ENCODE measurements at places on chromosomes 4 and X. TPM values are rescaled to one million over a fixed set of nuclear protein-coding genes. Genes with fewer than 3 reads are reported as not detected.
A peak's percentile ranks its signal among the peaks of the same experiment; 100 is the strongest.

DNA sequence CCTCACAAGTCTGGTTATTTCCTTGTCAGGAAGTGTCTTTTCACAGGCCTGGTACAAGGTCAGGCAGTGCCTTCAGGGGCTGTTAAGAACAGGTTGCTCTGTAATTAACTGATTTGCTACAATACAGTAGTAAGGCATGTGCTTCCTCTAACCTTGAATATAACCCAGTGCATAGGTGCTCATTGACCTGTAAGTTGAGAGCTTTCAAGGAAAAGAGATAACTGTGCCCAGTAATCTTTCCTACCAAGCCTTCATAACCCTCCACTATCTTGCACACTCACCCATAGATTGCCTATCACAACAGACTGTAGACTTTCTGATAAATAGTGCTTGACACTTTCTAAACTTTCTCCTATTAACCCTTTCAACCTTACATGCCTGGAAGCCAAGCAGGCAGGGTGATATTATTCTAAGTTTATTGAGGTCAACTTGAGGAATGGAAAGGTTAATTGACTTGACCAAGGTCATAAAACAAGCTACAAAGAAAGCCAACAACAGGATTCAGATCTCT, 148.1 kb downstream of the PPARGC1A start:
- no peak for DNase-seq

DNA sequence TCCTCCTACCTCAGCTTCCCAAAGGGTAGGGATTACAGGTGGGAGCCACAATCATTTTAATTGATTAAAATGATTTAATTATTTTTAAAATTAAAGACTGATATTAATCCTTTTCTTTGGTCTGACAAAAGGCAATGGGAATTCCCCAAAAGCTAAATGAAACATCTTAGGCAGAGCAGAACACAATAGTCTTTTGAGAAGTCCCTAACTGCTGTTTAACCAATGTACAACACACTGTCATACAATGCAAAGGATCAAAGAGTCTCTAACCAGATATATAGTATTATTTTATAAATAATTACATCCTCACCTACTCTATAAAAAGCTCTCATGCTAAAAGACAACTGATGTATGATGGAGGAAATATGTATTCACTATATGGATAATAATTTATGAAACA, 47.0 kb downstream of the THAP9 start:
- DNase-seq, result no peak

GRCh38 chr4:1403177-1403583, 3.1 kb downstream of the NKX1-1 start:
- no peak for DNase-seq

DNA sequence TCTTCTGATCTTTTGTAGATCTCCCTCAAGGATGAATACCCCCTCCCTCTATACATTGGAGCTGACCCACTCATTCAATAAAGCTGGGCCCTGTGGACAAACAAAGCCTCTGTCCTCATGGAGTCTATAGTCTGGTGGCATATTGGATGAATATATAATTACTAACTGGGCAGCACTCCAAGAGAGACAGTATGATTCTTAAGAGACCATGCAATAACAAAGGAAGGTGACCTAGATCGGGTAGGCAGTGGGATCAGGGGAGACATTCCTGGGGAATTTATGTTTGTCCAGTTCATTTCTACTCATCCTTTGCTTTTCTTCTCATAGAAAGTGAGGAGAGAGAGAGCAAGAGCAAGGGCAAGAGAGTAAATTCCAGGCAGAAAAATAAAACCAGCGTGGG, 23.5 kb upstream of the CXCL13 start:
- DNase-seq, result peak; percentile 9

DNA sequence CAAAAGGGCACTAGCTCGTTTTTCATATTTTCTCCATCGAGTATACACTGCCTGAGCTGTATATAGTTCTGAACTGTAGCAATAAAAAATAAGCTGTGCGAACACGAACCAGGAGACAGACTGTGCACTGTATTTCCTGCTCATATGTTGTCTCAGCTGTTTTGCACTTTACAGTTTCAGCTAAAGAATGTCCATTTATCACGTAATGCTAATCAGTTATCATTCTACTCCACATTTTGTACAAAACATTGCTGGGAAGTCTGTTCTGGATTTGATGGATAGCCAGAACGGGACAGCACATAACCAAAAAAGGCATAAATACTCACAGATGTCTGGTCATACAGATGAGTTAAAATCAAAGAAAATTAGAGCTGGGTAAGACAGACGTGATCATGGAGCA, 315.5 kb upstream of the ADGRL3 start:
- no peak for DNase-seq

GRCh38 chrX:40700640-40701342, 34.6 kb downstream of the MED14 start:
- peak; percentile 73 for DNase-seq

DNA sequence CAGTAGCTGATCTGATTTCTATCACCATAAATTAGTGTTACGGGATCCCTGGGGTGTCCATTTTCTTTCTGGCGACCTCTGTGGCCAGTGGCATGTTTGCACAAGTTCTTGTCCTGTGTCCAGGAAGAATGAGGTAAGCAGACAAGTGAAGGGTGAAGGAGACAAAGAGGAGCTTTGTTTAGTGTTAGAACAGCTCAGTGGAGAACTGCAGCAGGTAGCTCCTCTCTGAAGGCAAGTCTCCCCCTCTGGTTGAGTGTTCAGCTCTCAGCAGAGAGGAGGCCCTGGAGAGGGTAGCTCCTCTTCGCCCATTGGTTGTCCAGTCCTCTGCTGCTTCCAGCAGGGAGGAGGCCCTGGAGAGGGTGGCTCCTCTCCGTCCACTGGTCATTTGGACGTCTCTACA, 47.2 kb downstream of the DMP1 start:
- peak; percentile 33 for DNase-seq

GRCh38 chr4:24656906-24657305, 72.6 kb upstream of the DHX15 start:
- DNase-seq, result no peak

DNA sequence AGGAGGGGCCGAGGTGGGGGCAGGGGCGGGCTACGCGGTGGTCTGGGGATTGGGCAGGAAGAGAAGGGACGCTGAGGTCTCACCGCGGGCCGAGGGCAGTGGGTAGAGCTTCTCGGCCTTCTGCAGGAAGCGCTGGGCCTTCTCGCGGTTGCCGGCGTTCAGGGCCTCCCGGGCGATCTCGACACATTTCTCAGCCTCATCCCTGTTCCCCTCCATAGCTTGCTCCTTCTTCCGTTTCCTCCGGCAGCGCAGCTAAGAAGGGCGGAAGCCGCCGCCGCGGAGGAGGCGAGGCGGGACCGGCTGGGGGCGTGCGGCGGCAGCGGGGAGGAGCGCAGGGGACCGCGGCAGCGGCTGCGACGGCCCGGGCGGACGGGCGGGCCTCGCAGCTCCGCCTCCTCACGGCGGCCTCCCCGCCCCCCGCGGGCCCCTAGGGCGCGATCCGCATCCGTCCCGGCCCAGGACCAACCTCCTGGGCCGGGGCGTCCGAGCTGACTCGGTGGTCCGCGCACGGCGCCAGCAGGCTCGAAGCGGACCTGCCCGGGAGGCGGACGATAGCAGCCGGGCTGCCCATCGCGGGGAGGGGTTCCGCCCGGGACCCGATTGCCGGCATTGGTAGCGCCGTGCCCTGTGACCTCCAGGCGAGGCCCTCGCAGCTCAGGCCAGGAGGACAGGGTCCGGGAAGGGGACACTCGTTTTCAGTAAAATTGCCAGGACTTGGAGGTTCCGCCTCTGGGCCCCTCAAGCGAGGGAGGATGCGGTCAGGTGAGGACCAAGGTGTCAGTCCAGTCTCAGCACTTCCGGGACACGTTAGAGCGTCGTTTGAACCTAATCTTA, at the start of gene DNAJB14:
Gene DNAJB14, minus strand, starts transcription at position 263 of the 834 bp plus-strand sequence. Its CDS starts 47 bp downstream, at position 216.
- DNase-seq, result peak; percentile 73

VEGFD gene
- total RNA-seq, result 0.34 TPM

GRCh38 chr4:52838729-52839586, 23.2 kb upstream of the RASL11B start:
- DNase-seq, result no peak

DNA sequence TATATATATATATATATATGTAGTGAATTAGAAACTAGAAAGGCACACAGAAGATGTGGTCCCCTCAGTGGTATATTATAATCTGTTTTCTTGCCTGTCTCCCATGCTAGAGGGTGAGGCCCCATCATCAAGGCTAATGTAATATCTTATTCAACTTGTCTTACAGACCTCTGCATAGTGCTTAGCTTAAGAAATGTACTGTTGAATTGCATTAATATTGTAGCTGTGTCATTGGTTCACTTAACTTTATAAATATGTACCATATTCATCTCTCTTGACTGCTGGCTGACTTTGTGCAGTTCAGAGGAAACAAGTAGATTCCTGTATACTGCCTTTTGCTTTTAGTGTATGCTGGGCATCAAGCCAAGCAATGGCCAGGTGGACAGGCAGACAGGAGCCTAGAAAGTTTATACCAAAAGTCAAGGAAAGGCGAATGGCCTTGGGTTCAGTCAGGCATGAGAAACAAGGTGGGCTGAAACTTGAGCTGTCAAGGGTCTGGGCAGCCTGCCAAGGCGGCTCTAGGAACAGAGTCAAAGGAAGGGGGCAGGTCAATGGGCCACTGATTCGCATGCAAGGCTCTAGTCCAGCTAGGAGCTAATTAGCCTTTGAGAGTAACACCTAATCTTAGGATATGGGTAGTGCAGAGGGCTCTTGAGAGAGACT, 78.8 kb upstream of the LEF1 start:
- DNase-seq, result no peak

DNA sequence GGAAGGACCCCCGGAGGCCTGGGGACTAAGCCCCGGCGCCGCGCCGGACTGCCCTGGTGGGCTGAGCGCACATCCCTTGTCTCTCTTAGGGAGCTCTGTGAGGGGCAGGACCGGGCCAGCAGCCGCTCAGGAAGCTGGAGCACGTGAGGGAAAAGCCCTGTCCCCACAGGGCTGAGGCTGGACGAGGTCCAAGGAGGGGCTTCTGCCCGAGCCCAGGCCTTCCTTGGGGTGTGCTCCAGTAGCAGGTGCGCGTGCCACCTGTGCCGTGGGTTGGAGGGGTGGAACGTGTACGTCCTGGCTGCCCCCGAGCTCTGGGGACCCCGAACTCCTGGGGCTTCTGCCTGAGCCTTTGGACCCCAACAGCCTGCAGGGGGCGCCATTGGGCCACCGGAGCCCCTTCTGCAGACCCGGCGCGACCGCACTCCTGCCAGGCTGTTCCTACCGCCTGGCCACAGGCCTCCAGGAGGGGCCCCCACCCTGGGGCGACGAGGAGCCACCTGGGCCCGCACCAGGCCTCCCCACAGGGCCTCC, 27.2 kb downstream of the TACC3 start:
- DNase-seq, result peak; percentile 65

DNA sequence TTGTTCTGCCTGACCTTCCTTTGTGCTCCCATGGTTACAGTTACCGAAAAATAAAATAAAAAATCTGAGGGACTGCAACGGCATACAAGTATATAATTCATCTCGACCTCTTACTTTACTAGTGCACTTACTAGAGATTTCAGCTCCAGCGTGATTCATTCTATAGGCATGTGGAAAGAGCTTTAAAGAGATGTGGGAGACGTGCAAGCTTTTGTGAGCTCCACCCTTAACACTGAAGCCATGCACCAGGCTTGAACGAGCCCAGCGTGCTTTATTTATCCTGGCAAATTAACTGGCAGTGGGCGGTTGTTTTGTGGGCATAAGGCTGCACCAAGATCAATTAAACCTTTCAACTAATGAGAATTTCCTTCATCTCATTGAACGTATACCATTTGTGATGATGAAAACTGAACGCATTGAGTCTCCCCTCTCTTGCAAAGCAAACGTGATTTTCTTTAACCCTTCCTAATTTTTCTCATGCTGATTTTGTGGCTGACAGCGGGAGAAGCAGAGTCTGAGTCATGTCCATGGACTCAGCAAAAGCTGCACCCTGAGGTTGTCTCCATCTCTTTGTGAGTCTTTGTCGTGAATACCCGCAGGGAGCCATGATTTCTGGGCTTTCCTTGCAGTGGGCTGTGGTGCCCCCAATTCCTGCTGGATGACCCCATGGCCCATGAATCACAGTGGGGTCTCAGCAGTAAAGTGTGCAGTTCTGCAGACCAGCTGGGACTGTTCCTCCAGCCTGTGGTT, 60.1 kb downstream of the MXRA5 start:
- no peak for DNase-seq

GRCh38 chr4:108559068-108559793, 61.1 kb upstream of the RPL34 start:
- DNase-seq, result peak; percentile 13

FAM133A gene
- 13.4 TPM for total RNA-seq

DNA sequence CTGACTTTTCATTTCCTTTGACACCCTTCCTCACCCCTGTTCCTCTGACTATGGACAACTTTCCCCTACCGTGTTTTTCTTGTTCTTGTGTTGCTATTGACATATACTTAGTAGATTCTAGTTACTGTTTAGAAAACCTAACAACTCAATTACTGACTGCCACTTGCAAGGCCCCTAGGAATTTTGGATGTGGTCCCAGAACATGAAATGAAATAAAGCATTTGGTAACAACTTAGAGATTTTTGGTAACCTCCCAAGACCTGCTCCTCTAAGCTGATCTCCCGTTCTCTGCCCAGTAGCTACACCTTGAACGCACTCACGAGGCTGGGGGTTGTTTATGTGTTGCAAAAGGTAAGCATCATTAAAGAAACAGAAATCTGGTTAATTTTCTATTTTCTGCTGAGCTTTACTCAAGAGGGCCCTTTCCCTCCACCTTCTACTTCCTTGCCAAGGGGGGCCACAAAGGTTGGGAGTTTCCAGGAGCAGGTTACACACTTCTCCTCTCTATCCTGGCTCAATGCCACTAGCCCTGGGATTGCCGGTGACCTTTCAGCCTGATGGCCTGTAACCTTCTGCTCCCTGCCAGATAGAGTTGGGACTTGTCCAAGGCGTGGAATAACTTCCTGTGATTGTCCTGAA, 20.5 kb downstream of the GAB3 start:
- no peak for DNase-seq

- no peak for DNase-seq
Observed at GRCh38 chr4:154741131-154741665, 2.6 kb upstream of the LRAT start.

DNA sequence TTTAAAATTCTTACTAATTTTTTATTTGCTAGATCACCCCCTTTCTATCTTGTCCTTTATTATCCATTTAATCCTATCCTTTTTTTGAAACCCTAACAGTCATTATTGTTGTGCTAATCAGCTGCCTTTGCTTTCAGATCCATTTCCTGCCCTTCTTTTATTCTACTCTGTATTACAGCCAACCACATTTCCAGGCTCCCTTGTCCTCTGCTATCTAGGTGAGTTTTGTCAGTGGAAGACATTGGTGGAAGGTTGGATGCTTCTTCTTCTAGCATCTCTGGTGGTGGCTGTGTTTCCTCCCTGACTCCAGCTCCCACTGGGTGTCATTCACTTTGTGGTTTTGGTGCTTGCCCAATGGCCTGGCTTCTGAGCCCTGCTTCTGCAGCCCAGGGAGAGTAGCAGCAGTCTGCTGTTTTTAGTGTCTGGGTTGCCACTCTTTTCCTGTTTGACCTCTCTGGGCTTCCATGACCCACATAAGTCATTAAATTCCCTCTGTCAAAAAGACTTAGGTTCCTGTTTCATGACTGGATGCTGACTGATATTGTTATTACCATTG, 225.2 kb upstream of the PGRMC2 start:
- DNase-seq, result no peak

DNA sequence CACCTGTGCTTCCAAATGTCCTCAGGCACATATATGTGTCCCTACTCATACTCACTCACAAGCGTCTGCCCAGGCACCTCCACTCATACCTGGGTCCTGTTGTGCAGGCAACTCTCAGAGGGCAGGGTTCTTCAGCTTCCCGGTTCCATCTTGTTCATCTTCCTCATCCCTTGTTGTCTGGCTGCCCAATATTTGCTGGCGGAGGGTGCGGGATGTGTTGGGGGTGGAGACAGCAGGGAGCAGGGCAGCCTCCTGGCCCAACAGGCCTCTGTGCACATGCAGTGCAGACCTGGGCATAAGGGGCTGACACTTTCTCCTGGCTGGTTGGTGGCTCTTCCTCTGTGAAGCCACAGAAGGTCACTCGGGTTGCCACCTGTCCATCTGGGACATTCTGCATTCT, 32.1 kb downstream of the NBDY start:
- no peak for DNase-seq

KLF3 gene
- 9.5 TPM for total RNA-seq
